ENCODE measurements at places on chromosomes 11 and 22.

DNA sequence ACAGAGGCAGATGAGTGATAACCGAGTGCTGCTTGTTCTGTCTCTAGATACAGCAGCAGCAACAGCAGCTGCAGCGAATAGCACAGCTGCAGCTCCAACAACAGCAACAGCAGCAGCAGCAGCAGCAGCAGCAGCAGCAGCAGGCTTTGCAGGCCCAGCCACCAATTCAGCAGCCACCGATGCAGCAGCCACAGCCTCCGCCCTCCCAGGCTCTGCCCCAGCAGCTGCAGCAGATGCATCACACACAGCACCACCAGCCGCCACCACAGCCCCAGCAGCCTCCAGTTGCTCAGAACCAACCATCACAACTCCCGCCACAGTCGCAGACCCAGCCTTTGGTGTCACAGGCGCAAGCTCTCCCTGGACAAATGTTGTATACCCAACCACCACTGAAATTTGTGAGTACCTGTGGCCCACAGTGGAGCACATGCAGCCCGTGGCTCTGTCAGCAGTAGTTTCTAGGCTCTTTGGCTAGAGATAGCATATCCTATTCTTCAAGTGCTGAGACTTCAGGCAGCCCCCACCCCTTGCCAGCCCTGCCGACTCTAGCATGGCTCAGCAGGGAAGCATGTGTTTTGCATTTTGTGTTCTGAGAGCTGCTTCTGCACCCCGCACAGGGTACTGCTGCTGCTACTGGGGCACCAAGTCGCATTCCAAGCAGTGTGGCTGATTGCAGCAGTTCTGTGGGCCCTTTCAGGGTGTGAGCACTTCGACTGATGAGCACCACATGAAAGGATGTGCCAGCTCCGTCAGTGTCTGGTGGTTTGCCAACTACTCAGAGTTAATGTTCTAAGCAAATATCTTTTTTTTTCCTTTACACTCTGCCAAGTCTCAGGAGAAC, 59.2 kb downstream of the MED15 start:
- no peak for DNase-seq

DNA sequence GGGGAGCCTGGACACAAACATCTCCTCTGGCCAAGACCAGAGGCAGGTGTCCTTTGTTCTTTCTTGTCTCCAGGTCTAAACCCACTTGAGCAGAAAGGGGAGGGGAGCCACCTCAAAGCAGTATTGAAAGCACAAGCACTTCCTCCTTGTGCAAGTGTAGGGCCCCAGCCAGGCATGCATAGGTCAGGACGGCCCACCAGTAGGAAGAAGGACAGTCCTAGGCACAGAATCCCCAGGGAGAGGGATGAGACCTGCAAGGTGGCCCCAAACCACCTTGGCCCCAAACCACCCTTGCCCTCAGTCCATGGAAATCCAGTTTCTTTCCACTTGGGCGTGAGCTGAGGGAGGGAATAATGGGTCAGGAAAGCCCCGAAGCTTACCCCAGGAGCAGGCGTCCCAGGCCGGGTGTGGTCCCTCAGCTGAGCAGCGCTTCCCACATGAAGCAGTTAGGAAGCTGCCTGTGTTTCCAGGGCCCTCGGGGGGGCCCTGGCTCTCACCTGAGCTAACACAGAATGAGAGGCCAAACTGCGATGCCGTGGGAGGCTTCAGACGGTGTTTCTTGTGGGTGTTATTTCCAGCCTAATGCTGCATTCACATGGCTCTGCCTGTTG, 20.4 kb upstream of the IGSF9B start:
- DNase-seq = no peak

DNA sequence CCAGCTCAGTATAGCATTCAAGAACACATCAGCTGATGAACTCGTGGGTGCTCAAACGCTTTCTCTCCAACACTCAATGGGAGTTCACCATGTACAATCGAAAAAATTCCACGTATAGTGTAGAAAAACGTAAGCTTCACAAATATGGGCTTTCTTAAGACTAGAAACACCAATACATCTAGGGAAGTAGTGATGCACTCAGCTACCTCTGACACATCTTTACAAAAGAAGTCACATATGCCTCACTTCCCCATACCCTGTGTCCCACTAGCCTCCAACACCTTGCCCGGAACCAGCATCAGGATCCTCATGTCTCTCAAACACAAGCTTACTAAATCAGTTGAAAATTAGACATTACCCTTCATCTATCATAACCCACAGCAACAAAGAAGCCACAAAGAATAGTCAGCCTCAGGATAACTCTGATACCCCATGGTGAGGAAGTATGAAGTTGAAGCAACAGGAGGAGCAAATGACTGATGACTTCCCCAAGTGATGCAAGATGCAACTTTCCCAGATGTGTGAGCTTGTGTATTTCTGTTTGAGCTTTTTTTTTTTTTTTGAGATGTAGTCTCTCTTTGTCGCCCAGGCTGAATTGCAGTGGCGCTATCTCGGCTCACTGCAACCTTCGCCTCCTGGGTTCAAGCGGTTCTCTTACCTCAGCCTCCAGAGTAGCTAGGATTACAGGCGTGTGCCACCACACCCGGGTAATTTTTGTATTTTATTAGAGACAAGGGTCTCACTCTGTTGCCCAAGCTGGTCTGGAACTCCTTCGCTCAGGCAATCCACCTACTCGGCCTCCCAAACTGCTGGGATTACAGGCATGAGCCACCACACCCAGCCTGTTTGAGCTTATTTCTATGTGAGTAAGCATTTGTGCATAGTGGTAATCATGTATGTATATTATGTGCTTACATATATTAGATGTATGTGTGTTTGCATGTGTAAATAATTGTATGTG, 8.5 kb upstream of the DENND5A start:
- peak; percentile 22 for DNase-seq

DNA sequence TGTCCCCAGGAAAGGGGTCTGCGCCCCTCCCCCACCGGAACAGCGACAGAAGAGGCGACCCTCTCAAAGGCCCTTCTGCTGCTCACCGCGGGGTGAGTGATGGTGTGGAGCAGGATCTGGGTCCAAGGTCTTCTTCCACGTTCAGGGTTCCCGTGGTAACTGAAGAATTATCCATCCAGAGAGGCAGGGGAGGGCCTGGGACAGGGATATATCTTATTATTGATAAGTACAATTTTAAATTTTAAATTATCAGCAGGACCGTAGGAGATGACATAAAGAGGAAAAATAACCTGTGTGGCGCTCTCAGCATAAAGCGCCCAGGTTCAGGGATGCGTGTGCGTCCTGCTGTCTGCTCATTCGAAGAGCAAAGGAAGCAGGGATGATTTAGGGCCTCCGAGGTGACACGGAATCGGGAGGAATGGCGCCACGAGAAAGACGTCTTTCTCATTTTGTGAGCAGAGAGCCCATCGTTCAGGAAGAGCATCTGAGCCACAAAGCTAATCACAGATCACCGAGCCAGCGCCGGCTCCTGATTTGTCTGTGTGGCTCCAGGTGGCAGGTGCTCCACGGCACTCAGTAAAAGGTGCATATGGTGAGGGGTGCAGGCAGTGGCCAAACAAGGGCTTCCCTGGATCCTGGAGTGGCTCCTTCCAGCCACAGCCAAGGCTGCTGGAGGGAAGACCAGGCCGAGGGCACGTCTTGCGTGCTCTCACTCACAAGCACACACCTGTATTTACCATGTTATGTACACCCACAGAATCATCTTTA, 19.3 kb downstream of the KRTAP5-5 start:
- no peak for DNase-seq

DNA sequence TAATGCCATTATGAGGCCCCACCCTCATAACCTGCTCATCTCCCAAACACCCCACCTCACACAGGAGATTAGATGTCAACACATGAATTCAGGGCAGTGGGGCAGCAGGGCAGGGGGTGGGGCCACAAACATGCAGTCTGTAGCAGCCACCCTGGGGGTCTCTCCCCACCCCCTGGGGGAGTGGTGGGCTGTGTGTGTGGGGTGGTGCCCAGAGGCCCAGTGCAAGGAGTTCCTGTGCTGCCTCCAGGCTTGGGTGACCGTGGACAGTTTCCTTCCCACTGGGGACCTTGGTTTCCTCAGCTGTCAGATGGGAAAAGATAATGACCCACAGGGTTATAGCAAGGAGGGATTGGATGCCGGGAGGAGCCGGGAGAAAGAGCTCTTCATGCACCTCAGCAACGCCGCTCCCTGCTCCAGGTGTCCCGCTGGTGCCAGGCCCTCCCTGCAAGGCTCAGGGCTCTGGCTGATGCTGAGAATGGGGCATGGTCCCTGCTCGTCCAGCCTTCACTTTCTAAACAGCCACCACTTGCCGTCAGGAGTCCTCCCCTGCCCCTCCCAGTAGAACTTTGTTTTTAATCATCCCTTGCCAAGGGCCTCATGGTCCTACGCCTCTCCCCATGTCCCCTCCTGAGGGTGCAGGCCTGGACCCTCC, 2.0 kb upstream of the MRGPRF start:
- no peak for DNase-seq

DNA sequence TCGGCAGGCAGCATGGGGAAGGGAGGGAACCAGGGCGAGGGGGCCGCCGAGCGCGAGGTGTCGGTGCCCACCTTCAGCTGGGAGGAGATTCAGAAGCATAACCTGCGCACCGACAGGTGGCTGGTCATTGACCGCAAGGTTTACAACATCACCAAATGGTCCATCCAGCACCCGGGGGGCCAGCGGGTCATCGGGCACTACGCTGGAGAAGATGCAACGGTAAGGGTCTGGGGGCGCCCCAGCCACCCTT, 204 bp downstream of the FADS2 start:
- DNase-seq = no peak

DNA sequence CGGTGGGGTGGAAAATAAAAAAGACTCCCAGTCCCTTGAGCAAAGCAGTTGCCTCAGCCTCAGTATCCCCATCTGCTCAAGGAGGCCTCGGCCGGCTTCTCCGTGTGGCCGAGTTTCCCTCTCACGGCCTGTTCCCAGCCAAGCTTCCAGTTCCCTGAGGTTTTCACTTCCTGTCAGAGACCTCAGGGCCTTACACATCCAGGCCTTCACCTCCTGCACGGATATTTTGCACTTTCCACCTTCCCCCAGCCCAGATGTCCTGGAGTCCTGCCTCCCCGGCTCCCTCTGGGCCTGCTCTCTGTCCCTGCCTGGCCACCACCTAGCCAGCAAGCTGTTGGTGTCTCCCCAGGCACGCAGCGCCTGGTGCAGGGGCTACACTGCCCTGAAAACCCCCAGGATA, 41.1 kb upstream of the CD82 start:
- no peak for DNase-seq

- no peak for DNase-seq
Observed at GRCh38 chr11:68663482-68664010, 20.8 kb upstream of the GAL start.

DNA sequence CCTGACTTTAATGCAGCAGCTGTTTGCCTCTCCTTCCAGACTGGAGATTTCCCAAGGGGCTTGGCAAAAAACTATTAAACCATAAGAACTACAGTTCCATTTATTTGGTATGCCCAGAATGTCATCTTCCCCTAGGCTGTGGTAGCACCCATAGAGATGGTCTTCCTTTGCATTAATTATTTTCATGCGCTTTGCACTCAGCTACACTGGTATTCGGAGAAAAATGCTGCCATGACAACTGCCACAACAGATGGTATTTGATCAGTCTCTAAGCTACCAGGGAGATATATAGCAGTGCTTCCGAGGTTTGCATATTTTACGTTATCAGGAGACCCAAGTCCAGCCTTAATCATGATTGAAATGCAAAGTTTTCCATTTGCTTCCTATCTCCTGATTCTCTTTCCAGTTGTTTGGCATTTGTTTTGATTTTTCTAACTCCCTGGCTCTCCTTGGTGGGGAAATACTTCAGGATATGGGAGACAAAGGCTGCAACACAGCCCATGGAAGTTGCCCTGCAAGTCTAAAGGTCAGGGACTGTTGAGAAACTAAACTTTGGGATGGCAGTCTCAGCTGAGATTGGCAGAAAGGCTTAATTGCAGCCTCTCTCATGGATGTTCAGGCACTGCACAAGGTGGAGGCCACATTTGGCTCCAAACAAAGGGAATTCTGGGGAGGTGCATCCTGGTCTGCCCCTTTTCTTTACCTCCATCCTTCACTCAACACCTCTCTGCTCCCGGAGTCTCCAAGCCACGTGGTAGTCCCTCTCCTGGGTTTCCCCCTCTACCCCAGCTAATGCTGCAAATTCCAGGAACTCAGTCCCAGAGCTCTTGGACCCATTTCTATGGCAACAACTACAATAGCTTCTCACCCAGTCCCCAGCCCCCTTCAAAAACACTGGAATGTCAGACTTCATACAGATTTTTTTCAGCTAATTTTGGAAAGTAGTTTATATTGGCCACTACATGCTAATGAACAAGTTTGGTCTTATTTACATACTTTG, 151.8 kb downstream of the NAV2 start:
- DNase-seq = no peak

GRCh38 chr11:69486773-69487291, 5.4 kb downstream of the LINC01488 start:
- no peak for DNase-seq

DNA sequence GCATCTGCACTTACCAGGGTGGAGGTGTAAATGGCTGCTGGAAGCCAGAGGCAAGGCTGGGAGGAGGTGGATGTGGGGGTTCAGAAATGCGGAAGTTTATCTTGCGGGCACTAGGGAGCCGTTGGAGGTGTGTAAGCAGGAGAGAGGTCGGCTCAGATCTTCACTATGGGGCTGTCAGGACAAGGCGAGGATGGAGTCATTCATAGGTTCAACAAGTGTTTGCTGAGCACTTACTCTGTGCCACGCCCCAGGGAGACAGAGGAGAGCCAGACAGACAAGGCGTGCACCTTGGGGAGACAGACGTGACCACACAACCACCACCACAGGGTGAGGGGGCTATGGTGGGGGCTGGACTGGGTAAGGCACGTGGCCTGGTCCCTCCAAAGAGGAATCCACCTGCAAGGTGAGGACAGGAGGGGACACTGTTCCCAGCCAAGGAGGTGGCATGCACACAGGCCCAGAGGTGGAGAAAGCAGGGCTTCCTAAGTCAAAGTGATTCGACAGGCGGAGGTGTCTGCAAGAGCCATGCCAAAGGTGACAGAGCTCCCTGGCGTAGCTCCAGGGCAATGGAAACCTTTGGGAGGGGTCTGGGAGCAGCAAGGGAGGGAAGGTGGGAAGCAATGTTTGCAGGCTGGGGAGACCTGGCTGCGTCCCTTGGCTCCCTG, 30.8 kb upstream of the TCF20 start:
- no peak for DNase-seq

DNA sequence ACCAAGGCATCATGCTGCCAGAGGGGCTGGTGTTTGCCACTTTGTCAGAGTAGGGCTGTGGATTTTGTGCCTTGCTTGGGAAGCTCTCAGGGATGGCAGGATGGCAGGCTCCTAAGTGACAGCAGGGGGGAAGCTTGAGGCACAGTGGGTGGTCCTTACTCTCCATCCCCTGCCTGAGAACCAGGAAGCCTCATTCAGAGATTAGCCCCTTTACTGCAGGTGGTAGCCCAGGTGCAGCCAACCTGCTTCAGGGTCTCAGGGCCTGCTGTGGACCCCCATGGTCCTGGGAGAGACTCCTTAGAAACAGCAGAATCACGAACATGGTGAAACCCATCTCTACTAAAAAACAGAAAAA, 8.9 kb upstream of the ST3GAL4 start:
- no peak for DNase-seq

DNA sequence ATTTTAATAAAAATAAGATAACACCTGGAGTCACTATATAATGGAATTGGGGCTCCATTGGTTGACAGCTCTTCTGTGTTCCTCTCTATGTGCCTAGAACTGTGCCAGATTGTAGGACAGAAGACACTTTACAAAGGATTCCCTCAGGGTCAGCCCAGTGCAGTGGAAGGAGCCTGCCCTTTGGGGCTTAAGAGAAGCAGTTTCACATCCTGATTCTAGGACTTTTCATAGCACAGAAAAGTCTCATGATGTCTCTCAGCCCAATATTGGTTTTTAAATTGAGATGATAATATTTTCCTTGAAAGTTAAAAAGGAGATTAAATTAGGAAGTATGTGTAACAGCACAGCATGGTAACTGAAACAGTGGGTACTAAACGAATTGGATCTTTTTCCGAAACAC, 7.1 kb downstream of the PLAAT4 start:
- DNase-seq = peak; percentile 1
